ENCODE measurements at places on chromosomes 7 and 10.

- no peak for DNase-seq
Observed at GRCh38 chr7:140655511-140656408, 15.1 kb upstream of the DENND2A start.

DNA sequence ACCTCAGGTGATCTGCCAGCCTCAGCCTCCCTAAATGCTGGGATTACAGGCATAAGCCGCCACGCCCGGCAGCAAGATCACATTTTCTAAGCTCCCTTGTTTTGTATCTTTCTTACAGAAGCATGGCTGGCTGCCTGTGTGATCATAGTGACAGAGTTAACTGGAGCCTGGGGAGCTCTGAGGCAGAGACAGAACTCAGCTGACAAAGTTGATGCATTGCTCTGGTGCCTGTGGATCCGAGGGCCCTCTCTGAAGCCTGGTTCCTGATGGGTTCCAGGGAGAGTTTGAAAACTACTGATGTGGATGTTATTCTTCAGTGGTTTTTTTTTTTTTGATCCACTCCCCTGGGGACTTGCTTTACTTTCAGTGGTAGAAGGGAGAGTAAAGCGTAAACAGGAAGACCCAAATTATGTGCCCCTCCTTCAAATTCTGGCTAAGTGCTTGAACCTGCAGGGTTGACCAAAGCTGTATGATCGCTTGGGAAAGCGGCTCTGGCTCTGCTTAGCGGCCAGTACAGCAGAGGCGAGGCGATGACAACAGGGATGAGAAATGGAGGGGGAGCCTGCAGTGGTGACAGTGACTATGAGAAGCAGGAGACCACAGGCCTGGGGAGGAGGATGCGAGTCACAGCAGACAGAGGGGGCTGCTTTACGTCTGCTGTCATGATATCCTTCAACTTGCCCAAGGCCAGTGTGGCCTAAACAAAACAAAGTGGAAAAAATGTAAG, 6.8 kb upstream of the EFCAB10 start:
- DNase-seq = no peak

DNA sequence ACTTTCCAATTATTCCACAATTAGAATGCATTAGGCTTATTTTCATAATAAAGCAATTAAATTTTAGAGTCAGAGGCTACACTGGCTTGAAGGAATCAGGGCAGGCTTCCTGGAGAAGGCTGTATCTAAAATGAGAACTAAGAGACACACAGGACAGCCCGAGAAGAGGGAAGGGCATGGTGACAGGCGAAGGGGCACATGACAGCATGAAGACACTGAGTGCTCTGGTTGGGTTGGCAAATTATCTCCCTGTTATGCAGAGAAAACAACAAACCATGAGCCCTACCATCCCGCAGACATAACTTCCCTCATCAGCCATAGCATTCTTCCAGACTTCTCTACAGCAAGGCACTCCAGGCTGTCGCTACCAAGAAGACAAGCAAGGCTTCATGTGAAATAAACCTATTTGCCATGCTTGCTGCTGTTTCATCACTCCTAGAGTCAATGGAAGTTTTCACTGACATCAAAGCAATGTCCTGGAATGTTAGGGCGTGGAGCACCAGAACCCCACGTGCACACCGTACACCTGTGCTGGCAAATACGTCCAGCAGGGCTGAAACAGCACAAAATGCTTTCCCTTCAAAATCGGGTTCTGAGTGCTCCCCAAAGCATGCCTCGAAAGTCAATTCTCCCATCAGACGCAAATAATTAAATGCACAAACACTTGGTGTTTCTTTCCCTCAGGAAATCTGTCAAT, 21.3 kb downstream of the VOPP1 start:
- no peak for DNase-seq

GRCh38 chr10:33795529-33795928, 461.1 kb upstream of the NRP1 start:
- DNase-seq = no peak

DNA sequence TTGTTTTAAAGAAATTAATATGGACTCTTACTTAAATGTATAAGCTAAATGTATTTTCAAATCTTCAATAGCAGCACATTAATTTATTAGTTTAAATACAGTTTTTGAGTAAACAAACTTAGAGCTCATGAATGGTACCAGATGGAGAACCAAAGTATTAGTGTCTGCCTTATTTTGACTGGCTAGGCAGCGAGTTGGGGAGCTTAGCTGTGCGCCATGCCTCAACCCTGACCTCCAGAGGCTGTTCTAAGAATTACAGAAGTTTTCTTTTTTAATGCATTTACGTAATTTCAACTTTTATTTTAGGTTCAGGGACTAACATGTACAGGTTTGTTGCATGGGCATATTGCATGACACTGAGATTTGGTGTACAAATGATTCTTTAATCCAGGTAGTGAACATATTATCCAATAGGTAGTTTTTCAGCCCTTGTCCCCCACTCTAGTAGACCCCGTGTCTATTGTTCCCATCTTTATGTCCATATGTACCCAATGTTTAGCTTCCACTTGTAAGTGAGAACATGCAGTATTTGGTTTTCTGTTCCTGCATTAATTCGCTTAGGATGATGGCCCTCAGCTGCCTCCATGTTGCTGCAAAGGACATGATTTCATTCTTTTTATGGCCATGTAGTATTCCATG, 166.8 kb downstream of the IQUB start:
- DNase-seq = peak; percentile 72

DNA sequence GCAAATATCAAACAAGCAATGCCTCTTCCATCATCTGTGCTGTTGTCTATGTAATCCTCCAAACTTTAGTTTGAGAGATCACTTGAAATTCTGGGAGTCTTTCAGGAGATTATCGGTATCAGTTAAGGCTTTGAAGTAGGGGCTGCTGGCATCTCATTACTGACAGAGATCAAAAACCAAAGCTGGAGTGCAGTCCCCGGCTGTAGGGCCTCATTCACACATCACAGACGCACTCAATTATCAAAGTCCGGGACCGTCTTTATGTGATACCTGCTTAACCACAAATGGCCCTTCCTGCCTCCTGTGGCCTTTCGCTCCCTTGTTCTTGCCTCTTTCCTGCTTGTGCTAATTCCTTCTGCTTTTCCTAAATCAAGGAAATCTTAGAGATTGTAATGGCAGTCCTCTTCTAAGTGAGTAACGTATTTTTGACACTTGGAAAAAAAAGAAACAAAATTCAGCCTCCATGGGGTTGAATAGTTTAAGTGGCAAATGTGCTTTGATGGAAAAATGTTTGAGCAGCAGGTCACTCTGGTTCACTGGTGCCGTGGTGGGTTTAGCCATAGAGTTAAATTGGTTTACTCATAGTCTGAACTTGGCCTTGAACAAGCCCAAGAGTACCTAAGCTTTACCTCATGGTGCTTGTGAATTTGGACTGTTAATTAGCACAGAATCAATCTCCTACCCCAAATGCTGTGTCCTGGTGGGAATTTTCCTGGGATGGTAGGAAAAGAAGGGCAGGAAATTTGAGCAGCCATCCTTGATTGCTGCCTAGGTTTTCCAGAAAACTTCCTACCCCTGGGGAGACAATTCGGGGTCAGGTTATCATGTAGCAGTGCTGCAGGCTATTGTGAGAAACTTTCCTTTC, 178.9 kb upstream of the LYZL1 start:
- DNase-seq = no peak

DNA sequence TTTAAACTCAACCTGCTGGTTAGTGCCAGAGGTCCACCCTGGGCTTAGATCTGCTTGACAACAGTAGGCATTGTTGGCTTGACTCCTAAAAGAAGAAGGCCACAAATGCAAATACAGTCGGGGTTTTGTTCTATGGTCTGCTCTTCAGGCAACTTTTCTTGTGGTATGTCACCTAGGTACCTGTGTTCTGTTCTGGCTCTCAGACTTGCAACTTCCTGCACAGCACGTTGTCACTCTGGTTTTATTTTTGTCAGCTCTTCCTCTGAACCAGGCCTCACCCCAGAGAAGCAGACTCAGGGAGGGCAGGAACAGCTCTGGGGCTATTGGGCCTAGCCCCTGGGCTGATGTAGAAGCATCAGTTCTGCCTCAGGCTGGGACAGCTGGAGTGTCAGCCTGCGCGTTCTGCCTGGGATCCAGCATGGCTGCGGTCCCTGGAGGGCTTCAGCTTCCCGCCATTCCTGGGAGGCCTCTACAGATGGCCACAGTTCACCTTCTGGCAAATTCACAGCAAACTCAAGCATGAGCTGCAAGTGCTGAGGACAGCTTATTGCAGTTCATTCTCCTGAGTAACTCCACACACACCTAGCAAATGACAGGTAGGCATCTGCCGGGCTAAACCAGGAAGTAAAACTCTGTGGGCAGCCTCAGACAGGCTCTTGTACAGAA, 11.0 kb upstream of the PDCD4 start:
- no peak for DNase-seq

DNA sequence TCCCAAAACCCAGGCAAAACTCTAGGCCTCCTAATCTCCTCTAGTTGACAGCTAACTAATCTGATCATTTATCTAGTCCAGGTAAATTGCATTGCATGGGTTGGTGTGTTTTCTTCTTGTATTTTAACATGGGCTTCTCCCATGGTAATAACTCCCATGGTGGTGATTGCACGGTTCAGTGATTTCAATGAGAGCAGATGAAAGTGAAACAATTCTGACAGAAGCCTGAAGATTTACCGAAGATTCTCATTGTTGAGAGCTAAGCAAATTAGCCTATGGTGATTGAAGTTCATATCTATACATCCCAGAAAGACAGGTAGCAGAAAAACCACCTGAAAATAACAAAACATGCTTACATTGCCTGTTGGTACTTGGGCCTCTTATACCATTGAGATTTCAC, 26.6 kb upstream of the LIPN start:
- DNase-seq = no peak

DNA sequence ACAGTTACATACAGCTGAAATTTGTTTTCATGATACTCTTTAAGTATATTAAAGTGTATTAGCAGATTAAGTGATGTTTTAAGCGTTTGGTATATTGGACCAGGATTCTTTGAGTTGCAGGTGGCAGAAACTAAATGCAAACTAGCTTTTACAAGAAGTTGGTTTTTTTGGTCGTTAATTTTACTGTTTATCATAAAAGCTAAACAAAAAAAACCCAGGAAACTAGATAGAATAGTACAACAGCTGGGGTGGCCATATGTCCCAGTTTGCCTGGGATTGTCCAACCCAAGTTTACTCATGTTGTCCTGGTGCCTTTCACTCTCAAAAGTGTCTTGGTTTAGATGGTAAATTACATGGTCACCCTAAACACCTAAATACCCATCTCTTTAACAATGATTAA, 108.7 kb downstream of the PHTF2 start:
- no peak for DNase-seq

DNA sequence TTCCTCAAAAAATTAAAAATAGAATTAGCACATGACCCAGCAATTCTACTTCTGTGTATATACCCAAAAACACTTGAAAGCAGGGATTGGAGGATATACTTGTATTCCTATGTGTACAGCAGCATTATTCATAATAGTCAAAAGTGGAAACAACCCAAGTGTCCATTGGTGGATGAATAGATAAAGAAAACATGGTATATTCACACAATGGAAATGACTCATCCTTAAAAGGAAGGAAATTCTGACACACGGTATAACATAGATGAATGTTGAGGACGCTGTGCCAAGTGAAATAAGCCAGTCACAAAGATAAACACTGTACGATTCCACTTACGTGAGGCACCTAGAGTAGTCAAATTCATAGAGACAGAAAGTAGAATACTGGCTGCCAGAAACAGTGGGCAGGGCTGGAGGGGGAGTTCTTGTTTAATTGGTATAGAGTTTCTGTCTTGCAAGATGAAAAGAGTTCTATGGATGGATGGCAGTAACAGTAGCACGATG, 26.6 kb upstream of the KAT6B start:
- no peak for DNase-seq

- DNase-seq = no peak
Observed at GRCh38 chr7:36210291-36210922, 57.4 kb downstream of the EEPD1 start.

GRCh38 chr10:10891124-10892082, 126.3 kb upstream of the CELF2 start:
- DNase-seq = no peak

- no peak for DNase-seq
Observed at GRCh38 chr7:20395511-20395910, 64.8 kb downstream of the ITGB8 start.

DNA sequence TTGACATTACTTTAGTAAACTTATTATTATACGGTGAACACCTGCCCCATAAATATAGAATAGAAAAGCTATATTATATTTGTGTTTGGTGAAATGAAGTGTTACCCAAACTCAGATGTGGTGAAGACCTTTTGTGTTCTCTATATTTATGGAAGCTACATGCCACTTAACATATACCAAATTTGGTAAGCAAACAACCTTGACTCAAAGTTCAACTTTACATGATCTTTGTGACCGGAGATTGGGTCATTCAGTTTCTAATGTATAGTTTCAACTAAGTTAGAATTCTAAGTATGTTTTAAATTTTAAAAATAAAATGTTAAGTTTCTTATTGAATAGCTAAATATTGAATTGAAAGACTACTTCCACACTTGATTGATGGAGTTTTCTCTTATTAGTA, 288.6 kb upstream of the SEMA3D start:
- DNase-seq = no peak

- DNase-seq = no peak
Observed at GRCh38 chr7:157816526-157817250, 479.9 kb downstream of the DNAJB6 start.

GRCh38 chr7:48627164-48627563, 297.2 kb upstream of the CDC14C start:
- DNase-seq = no peak

DNA sequence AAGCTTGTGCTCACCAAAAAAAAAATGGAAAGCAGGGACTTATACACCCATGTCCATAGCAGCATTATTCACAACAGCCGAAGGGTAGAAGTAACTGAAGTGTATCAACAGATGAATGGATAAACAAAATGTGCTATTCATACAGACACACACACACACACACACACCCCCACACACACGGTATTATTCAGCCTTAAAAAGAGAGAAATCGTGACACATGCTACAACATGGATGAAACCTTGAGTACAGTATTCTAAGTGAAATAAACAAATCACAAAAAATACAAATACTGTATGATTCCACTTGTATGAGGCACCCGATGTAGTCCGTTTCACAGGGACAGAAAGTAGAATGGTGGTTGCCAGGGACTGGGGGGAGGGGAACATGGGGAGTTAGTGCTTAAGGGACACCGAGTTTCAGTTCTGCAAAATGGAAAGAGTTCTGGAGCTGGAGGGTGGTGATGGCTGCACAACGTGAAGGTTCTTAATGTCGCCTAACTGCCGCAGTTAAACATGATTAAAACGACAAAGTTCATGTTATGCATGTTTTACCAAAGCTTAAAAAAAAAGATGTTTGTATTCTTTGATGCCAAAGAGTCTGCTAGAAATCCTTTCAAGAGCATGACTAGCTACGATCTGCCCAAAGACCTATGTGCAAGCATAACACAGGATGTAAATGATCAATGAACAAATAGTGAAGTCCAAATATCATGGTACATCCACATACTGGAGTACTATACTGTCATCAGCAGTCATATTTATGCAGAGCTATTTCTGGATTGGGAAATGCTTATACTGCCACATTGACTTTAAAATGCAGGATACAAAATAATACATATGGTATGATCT, 7.2 kb downstream of the TNS3 start:
- no peak for DNase-seq

DNA sequence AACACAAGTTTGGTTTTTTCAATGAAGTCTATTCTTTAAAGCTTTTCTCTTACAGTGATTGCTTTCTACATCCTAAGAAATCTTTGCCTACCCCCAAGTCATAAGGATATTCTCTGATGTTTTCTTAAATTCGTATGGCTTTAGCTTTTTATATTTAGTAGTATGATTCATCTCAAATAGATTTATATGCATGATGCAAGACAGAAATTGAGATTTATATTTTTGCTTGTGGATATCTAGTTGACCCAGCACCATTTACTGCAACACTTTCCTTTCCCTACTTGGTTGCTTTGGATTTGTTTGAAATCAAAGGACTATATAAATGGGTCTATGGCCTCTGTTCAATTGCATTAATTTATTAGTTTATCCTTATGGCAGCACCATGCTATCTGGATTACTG, 113.9 kb downstream of the ZNF438 start:
- DNase-seq = no peak
